ENCODE measurements at places on chromosomes 16 and 17.
A peak's percentile ranks its signal among the peaks of the same experiment; 100 is the strongest.

DNA sequence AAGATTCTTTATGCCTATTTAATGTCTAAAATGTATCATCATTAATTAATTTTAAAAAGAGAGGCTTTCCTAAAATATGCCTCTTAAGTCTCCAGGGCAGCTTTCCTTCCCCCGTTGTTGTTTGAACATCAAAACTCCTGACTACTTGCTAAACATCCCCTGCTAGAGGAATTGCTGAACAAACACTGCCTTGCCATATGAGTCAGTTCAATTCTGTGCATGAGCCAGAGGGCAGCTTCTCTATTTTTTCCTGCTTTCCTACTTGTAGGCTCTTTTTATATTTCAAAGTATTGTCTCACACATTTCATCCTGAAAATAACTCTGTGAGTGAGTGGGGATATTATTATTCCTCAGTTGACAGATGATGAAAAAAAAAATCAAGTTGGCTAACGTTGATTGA, 143.4 kb downstream of the HS3ST4 start:
- peak; percentile 70 for DNase-seq

DNA sequence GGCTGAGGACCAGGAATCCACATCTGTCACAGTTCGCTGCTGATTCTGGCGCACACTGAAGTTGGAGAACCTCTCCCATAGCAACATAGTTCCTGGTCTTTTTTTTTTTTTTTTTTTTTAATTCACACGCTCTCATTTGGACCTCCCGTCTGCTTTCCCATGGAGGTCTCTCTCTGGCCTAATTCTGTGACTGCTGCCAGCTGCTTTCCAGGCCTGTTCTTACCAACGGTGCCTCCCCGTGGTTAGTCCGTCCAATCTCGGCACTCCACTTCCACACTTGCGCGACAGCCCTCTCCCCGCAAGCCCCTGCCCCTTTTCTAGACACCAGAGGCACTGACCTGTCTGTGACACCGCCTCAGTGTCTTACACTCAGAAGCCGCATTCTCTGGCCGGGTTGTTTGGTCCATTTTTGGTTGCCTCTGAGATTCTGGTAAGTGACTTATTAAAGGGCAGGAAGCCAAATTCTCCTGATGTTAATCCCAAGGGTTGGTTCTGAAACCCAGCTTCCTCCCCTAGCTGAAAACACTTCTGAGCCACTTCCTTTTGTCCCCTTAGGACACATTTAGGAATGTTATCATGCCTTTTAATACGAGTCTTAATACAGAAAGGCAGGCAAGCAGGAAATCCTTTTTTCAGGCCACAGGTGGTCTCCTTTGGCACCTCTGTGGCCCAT, 1.1 kb upstream of the AKTIP start:
- DNase-seq, result peak; percentile 41

- no peak for DNase-seq
Measured at GRCh38 chr17:66753126-66753920, 81.6 kb upstream of the CACNG5 start.

GRCh38 chr17:9241371-9241712, 220.0 kb downstream of the NTN1 start:
- DNase-seq, result no peak

GRCh38 chr16:88939972-88940861, 36.8 kb downstream of the CBFA2T3 start:
- no peak for DNase-seq
